ENCODE measurements at places on chromosomes 2 and 18.

DNA sequence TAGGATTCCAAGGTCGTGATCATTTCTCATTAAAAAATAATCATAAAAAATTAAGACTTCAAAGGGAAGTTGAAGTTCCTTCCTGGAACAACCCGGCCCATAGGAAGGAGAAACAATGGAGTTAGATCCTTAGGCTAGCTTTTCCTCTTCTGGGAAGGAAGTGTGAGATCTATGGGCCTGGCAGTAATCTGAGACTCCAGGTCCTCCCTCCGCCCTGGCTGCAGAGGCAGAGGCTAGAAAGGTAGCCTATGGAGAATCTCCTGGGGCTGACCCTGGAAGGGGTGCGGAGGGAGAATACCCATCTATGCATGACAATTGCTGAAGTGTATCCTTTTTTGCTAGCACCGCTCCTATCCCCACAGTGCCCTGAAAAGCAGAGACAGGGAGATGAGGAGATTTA, 37.9 kb downstream of the TRIB2 start:
- no peak for DNase-seq

DNA sequence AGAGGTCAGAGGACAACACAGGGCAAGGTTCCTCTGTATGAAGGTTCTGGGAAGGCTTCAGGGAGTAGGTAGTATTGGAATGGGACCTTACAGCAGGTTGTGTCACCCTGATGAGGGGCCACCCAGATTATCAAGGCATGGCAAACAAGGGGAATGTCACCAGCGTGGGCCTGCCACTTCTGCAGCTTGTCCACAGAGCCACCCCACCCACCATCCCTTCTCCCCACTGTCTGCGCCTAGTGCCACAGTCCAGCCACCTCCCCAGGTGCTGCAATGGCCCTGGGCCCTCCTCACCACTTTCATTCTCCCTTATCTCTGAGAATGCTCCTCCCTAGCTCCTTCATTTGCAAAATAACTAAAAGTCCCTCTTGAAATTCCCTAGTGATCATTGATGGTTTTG, 170.3 kb downstream of the TTC32 start:
- DNase-seq: no peak

- DNase-seq: no peak
Observed at GRCh38 chr2:198916548-198917080, 541.1 kb downstream of the SATB2 start.

DNA sequence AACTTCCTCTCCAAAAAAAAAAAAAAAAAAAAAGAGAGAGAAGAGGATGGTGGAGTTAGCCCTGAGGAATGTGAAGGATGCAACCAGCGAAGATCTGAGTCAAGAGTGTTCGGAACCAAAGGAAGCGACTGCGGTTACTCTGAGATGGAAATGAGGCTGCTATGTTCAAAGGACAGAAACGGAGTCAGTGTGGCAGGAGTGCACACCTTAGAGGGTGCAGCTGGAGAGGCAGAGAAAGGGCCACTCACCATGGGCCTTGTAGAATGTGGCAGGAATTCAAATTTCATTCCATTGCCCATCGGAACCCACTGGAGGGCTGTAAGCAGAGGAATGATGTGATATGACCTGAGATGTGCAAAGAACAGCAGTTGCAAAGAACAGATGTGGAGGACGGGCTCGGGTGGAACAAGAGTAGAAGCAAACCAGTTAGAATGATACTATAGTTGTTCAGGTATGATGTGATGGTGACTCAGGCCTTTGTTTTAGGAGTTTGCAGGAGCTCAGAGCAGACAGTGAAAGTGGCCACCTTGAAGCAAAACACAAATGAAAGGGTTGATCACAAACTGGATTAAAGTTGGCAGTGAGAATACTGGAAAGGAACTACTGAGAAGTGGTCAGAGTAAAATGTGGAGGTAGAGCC, 22.6 kb downstream of the ITGA6 start:
- no peak for DNase-seq

GRCh38 chr18:80197528-80197927, 49.8 kb downstream of the PARD6G start:
- DNase-seq: no peak
